ENCODE measurements at places on chromosomes 5 and 9.

DNA sequence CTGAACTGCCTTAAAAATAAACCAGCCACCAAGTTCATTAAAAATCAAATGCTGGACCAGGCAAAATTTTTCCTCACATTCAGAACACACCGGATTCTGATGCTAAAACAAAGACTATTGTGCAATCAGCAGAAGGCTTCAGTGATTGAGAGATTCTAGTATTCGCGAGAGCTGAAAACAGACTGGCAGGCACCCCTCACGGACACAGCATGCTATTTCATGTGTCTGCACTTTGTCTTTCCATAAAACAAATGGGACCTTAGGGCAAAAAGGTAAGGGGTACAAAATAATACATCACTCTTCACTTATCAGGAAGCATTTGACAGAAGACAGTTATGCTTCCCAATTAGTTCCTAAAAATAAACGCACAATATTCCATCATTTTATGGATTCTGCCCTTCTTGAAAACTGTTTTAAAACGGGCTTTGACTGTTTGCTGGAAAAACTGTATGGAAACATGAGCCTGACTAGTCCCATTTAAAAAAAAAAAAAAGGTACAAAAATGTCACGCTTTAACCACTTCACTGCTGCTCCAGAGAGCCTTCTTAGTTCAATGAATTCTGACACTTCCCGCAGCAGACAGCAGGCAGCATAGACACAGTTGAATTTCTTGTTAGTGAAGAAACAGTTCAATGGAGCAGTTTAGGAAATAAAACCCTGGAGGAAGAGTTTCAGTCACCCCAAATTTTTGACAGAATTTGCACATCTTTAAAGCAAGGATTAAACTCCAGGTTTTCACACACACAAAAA, 99.2 kb downstream of the MED27 start:
- no peak for DNase-seq

DNA sequence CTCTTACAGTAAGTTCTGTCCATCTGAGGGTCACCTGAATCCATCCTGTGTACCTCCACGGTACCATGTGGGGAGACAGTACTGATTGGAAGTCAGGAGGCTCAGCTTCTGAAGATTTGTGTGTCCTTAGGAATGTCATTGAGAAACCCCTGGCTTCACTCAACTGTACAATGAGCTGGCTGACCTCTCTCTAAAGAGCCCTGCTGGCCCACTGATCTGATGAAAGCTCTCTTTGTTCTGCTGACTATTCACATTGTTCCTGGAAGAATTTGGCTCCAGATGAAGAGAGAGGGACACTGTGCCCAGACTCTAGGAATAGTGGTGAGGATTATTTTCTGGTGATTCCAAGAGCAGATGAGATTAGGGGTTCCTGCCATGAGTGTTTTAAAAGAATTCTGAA, 141.2 kb downstream of the LURAP1L start:
- DNase-seq, result no peak

GRCh38 chr9:121199921-121200320, 1.7 kb downstream of the RAB14 start:
- no peak for DNase-seq

DNA sequence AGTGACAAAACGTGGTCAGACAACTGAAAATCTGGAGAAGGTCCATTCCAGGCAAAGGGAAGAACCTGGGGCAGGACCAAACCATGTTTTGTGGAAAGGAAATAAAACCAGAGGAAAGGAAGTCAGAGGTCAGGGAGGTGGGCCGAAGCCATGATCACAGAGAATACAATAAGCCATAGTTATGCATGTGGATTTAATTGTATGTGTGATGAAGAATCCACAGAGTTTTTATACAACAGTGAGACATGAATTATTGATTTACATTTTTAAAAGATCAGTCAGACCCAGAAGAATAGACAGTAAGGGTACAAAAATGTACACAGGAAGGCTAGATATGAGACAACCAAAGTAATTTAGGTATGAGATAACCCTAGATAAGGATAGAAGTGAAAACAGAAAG, 20.8 kb downstream of the TTC33 start:
- DNase-seq, result no peak

GRCh38 chr5:67983251-67984110, 232.1 kb upstream of the PIK3R1 start:
- no peak for DNase-seq

DNA sequence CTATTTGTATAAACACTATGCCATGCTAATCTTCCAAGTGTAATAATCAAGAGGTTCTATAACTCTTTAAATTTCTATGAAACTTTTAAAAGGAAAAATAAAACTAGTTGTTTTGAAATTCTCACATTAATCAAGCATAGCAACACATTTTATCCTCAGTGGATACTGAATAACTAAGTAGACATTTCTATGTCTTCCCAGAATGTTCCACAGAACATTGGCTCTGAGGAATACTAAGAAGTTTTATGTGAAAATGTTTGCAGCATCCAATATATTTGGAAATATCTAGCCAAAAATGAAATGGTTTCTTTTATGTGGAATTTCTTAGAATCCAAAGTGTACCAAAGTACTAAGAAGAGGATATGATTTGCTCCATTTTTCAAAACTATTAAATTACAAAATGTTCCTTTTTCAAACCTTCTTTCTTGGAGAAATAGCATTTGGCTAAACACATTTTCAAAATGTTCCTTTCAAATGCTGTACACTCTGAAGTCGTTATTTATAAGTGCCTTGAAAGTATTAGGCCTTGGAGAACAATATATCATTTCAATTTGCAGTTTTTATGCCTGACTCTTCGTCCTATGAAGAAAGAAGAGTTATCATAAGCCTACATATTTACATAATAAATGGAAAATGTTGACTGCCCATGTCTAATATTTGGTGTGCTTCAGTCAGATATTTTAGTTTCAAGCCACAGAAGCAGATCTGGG, 175.6 kb upstream of the COX7C start:
- no peak for DNase-seq

DNA sequence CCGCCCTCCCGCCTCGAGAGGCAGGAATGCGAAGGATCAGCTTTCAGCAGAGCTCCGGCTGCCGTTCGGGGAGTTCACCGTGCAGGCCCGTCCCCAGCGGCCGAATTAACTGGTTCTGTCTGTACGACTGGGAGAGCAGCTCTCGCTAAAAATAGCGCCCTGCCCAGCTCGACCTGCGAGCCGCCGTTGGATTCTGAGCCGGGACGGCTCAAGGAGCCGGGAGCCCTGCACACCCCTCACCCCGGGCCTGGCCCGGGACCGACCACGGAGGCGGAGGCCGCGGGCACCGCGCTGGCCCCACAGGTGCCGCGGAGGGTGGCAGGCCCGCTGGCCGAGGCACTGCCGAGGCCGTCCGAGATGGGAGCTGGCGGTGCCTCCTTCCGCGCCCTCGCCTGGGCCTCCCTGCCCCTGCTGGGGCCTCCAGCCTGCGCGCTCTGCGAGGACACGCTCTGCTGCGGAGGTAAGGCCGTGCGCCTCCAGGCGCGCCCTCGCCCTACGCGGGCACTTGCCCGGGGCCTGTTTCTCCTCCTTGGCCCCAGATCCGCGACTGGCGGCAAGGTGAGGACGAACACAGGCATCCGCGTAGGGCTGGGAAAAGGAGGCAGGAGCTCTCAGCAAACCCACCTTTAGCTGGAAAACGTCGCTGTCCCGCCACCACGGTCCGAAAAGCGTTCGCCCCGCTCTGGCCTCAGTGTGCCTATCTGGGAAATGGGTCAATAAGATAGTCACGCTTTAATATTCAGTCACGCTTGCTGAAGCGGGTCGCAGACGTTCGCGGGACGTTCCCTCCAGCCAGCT, 53.1 kb upstream of the DAB2IP start:
- DNase-seq, result no peak

DNA sequence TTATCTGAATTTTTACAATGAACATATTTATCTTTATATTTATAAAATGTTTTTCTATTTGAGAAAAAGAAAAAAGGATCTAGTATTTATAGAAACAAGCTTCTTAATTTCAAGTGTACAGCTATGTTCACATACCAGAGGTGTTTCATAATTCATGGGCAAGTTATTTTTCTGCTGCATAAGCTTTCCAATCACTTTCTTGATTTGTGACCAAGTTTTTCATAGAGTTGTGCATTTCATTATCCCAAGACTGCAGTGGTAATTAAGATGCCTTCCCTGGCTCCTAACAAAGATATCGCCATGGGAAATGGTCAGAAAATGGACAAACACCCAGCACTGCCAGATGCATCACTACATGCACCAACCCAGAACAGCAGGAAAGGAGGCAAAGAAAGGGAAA, 124.6 kb downstream of the GNAQ start:
- no peak for DNase-seq

GRCh38 chr9:115057559-115057958, 60.4 kb downstream of the TNC start:
- no peak for DNase-seq

DNA sequence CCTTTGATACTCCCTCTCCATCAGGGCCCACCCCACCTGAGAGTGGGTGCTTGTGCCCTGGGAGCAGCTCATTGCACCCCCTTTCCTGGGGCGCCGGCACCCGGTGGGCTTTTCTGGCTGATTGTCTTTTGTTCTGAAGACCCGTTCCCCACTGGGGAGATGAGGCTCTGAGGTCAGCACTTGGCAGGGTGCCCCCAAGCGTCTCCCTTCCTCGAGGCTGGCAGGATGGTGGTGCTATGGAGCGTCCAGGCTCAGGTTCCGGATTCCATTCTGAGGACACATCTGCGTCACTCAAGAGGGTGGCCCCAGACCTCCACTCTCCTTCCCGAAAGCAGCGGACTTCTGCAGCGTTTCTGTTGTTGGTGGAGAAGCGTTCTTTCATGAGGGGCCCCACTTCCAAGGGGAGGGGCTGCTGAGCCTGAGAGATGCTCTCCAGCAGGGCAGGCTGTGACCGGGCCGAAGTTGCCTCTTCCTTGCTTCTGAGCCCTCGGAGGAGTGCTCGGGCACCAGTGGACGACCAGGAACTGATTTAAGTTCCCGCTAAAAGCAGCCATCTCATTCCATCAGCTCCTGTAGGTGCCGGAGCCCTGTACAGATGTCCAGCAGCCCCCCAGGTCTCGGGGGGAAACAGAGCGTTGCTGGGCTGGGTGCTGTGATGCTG, 42.2 kb downstream of the COL5A1 start:
- DNase-seq, result no peak

GRCh38 chr5:174083056-174083827, 37.7 kb downstream of the NSG2 start:
- DNase-seq, result no peak

- no peak for DNase-seq
Measured at GRCh38 chr9:107502464-107502863, 12.9 kb upstream of the KLF4 start.

DNA sequence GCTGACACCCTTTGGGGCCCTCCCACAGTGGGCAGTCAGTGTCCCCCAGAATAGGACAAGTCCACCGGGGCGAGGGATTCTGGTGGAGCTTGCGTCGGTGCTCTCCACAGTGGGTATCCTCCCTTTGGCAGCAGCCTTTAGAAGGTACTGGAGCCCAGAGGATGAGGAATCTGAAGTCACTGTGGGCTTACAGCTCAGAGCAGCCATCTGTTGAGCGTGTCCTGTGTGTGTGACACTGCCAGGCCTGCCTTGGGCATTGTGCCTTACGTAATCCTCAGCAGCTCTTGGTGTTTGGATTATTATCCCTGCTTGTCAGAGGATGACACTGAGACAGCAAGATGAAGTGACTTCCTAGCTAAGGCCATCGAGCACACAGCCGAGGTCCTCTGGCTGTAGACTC, 12.6 kb downstream of the URM1 start:
- no peak for DNase-seq

DNA sequence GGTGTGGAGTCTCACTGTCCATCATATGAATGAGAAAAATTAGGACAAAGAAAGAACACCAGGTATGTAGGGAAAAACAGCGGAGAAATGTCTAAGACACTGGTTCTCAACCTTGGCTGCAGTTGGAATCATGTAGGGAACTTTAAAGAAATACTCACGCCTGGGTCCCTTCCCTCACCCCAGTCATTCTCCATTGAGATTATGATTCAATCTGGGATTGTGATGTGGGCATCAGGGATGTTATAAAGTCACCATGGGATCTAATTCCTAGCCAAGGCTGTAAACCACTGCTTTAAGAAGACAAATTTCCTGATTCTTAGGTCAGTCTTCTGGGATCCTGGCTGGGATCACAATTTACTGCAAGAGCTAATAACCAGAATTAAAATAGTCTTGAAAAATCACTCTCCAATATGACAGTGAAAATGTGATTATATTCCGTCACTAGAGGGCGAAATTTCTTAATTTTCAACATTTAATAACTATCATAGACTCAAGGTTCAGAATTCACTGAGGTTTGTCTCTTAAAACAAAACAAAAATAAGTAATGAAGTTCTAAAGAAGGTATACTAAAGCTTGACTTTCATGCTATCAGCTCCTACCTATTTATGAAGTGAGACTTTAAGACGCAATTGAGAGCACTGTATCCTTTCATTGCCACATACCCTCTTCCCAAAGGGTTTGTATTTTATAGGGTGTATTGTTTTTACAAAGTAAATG, 60.5 kb downstream of the GLDC start:
- no peak for DNase-seq

DNA sequence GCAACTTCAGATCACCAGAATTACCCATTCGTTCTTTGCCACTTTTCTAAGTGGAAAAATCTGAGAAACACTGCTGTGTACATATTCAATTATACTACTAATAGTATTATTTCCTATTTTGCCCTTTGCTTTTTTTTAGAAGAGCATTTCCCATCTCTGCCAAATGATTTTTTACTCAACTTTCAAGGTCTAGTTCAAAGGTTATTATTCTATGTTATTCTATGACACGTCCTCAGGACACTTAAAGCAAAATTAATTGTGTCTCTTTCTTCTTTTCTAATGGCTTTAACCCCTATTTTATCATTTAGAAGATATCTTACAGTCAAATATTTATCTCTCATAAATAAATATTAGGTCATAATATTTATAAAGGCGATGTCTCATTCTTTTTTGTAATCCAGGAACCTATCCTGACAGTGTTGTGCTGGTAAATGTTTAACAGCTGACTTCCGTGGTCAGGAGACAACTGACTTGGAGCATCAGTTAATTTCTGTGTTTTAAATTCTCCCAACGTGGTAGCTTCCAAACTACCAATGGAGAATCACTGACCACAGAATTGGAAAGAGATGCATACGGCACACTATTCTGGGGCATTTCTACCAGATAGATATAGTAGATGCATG, 375.2 kb downstream of the ARRDC3 start:
- DNase-seq, result no peak

DNA sequence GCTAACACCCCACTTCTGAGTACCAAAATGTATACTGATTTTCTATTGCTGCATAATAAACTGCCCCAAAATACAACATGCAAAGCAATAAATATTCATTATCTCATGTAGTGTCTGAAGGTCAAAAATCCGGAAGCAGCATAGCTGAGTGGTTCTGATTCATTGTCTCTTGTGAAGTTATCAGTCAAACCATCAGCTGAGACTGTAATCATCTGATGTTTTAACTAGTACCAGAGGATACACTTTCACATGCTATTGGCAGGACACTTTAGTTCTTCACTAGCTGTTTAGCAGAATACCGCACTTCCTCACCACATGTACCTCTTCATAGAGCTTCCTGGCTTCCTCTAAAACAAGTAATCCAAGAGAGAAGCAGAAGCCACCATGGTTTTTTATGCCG, 12.7 kb upstream of the TMEM161B start:
- DNase-seq, result no peak

- no peak for DNase-seq
Measured at GRCh38 chr5:132491368-132492364, 1.1 kb upstream of the IRF1 start.
